ENCODE measurements at places on chromosomes 13 and 19. TPM values are rescaled to one million over a fixed set of nuclear protein-coding genes. Genes with fewer than 3 reads are reported as not detected.

ZNF8 gene
- total RNA-seq, result 8.6 TPM

FGF21 gene
- not detected for total RNA-seq

PSG11 gene
- total RNA-seq, result not detected

ERICH4 gene
- not detected for total RNA-seq

ZNF568 gene
- 9.8 TPM for total RNA-seq

IFNL1 gene
- not detected for total RNA-seq

PRR36 gene
- total RNA-seq, result 2.0 TPM

DMAC2 gene
- total RNA-seq, result 33.6 TPM

CBARP gene
- 0.73 TPM for total RNA-seq

KIR2DL1 gene
- total RNA-seq, result not detected

INAFM1 gene
- total RNA-seq, result 22.2 TPM

TNFRSF19 gene
- 4.0 TPM for total RNA-seq

R3HDM4 gene
- total RNA-seq, result 69.5 TPM

IGFL3 gene
- total RNA-seq, result not detected

OR7D2 gene
- total RNA-seq, result not detected

IL27RA gene
- total RNA-seq, result 5.1 TPM

SIGLEC10 gene
- 14.0 TPM for total RNA-seq

CYP4F3 gene
- total RNA-seq, result 10.7 TPM

ZNF440 gene
- total RNA-seq, result 74.7 TPM

TGDS gene
- 11.5 TPM for total RNA-seq

APC2 gene
- 0.26 TPM for total RNA-seq

SYNE4 gene
- 4.1 TPM for total RNA-seq

PTPRH gene
- 1.3 TPM for total RNA-seq

C2CD4C gene
- 1.1 TPM for total RNA-seq

GJA3 gene
- total RNA-seq, result 0.13 TPM

TMC4 gene
- 155 TPM for total RNA-seq

DPF1 gene
- total RNA-seq, result not detected

HMG20B gene
- 66.5 TPM for total RNA-seq

PLIN4 gene
- 27.1 TPM for total RNA-seq

VSTM1 gene
- not detected for total RNA-seq

MZT1 gene
- 6.5 TPM for total RNA-seq

PPM1N gene
- 1.4 TPM for total RNA-seq

AMER2 gene
- total RNA-seq, result not detected

ZNF528 gene
- total RNA-seq, result 56.3 TPM

SARS2 gene
- total RNA-seq, result 44.0 TPM

CBY2 gene
- not detected for total RNA-seq
